SK-MEL-5 (cell line): ENCODE measurements at places on chromosomes 12 and 14. TPM values are rescaled to one million over a fixed set of nuclear protein-coding genes. Genes with fewer than 3 reads are reported as not detected.

Gene BMP4
- total RNA-seq: 2.6 and 2.8 TPM in 2 replicates

Gene TRIP11
- total RNA-seq: 18.8 and 24.1 TPM in 2 replicates

Gene LDHB
- 1,885 and 2,159 TPM in 2 replicates for total RNA-seq

Gene PRH2
- 0.26 TPM in 1 of 2 replicates, not detected in the other for total RNA-seq

Gene DAO
- total RNA-seq: not detected in 2 replicates

Gene AEBP2
- 15.5 and 18.9 TPM in 2 replicates for total RNA-seq

Gene ANO4
- 29.5 and 30.6 TPM in 2 replicates for total RNA-seq

Gene AJUBA
- 8.5 and 9.5 TPM in 2 replicates for total RNA-seq

Gene ESPL1
- total RNA-seq: 8.3 and 9.2 TPM in 2 replicates

GRCh38 chr12:45464699-45465098, 248.8 kb downstream of the ANO6 start:
- DNase-seq: peak; percentile 12

- DNase-seq: no peak
Measured at GRCh38 chr12:123474485-123475245, 16.7 kb downstream of the SNRNP35 start.

DNA sequence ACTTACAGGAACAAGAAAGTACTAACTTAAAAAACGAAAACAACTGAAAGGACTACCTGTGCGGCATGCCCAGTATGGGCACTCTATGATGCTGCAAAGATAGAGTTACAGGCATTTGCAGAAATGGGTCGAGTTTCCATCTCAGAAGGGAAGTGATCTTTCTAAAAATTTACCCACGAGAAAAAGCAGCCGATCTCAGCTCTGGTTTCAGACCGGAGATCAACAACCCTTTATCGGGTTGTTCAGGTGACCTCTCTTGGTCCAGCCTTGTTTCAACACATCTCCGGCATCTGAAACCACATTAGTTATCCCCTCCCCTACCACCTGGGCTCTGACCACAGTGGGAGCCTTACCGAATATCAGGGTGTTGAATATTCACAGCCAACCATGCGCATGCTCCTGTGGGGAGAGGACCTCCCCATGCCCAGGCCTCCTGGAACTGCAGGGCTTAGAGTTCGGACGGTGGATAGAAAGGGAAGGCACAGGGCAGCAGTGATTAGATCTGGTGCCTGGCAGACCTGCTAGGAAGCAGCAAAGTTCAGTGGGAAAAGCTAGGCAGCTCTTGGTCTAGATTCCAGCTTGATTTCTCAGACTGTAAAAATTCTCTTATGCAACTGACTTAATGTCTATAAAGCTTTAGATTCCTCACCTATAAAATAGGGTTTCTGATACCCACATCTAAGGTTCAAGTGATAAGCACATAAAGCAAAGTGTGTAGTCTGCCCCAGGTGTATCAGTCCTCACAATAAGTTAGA, 906.0 kb downstream of the VRK1 start:
- DNase-seq: no peak

DNA sequence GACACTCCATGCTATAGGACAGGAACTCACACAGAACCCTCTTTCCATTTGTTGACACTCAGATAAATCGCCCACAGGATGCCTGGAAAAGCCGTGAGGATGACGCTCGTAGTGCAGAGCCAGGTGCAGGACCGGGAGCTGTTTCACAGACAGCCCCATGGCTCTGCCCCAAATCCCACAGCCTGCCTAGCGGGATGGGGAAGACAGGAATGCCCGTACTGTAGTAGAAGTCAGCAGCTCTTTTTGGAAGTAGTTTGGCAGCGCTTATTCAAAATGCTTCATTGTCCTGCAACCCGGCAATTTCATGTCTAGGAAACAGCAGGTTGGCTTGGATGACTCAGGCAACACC, 41.6 kb downstream of the JAG2 start:
- DNase-seq: no peak

DNA sequence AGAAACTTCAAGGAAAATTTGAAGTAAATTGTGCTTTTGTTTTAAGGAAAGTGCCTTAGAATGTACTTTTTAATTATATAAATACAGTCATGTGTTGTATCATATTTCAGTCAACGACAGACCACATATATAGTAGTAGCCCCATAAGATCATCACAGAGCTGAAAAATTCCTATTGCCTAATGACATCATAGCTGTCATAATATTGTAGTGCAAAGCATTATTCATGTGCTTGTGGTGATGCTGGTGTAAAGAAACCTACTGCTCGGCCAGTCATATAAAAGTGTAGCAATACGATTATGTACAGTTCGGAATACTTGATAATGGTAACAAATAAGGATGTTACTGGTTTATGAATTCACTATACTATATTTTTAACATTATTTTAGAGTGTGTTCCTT, 198.9 kb upstream of the SLC16A7 start:
- no peak for DNase-seq

- no peak for DNase-seq
Measured at GRCh38 chr14:50605766-50606165, 45.8 kb downstream of the ATL1 start.

GRCh38 chr12:54045868-54046521, 7.6 kb upstream of the HOXC4 start:
- DNase-seq: no peak

DNA sequence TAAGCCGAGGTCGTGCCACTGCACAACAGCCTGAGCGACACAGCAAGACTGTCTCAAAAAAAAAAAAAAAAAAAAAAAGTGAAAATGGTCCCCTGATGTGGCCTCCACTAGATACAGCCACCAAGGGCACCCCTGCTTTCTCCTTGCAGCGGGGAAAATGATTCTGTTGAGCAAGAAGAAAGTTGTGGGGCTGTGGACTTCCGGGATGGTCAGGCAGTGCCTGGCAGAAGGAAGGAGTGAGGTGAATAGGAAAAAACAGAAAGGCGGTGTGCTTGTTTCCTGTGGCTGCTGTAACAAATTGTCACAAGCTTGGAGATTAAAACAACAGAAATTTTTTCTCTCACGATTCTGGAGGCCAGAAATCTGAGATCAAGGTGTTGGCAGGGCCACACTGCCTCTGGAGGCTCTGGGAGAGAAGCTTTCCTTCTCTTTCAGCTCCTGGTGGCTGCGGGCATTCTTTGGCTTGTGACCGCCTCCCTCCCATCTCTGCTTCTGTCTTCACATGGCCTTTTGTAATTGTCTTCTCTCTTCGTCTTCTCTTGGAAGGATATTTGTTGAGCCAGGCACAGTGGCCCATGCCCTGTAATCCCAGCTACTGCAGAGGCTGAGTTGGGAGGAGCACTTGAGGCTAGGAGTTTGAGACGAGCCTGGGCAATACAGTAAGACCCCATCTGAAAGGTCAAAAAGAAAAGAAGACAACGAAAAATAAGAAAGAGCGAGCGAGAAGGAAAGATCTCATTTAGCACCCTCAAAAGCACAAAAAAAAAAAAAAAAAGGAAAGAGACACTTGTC, 116.6 kb upstream of the MED13L start:
- DNase-seq: no peak

GRCh38 chr12:42144408-42145196, at the start of gene GXYLT1:
TSS of gene GXYLT1 (minus strand) at chr12:42144874. CDS start at chr12:42144646, 228 bp downstream.
- DNase-seq: peak; percentile 94

- no peak for DNase-seq
Measured at GRCh38 chr14:92967346-92967926, 44.5 kb downstream of the CHGA start.

DNA sequence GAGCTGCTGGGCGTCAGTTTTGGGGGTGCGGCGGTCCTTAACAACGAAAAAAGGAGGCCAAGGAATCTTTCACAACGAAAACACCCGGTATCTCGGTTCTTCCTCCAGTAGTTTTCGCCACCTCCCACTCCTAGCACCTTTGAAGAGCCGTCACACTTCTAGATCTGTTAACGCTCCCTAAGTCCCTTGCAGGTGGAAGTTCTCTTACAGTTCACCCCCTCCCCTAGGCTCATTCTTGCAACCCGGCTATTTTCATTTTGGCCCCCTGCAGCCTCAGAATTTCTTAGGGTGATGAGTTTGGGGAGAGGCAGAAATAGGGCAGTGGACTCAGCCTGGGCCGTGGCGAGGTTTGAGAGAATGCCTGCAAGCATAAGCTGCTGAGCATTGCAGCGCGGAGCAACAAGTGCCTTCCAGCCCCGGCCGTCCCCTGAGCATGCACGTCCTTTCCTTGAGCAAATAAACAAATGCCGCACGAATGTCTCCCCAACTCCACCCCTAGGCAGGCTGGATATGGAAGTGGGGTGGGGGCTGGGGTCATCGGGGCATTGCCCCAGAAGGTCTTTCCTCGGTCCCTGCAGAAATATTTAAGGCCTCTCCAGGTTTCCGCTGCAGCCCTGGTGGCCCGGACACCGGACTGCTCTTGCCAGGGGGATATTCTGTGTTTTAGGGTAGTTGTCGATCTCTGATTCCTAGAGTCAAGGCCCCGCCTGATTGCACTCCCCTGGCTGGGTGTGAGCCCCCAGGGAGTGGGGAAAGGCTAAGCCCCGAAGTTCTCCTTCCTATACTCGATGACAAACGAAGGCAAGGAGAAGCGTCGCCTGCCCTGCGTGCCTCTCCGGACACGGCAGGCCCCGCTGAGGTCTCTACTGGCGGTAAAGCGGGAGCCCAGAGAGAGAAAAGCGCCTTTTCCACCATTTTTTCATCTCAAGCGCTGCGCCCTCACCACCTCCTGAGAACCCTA, 1.6 kb downstream of the RFX4 start:
- DNase-seq: no peak

DNA sequence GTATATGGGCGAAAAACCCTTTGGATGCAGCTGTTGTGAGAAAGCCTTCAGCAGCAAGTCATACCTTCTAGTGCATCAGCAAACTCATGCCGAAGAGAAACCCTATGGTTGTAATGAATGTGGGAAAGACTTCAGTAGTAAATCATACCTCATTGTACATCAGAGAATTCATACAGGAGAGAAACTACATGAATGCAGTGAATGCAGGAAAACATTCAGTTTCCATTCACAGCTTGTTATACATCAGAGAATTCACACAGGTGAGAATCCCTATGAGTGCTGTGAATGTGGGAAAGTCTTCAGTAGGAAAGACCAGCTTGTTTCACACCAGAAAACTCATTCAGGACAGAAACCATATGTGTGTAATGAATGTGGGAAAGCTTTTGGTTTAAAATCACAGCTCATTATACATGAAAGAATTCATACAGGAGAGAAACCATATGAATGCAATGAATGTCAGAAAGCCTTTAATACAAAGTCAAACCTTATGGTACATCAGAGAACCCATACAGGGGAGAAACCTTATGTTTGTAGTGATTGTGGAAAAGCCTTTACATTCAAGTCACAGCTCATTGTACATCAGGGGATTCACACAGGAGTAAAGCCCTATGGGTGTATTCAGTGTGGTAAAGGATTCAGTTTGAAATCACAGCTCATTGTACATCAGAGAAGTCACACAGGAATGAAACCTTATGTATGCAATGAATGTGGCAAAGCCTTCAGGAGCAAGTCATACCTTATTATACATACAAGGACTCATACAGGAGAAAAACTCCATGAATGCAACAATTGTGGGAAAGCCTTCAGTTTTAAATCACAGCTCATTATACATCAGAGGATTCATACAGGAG, 21.4 kb downstream of the ZNF268 start:
- DNase-seq: no peak

GRCh38 chr12:104288635-104289274, 14.8 kb upstream of the EID3 start:
- peak; percentile 94 for DNase-seq

GRCh38 chr12:124901003-124901402, 13.4 kb downstream of the UBC start:
- no peak for DNase-seq

- DNase-seq: no peak
Measured at GRCh38 chr12:95182868-95183415, 34.3 kb downstream of the FGD6 start.

DNA sequence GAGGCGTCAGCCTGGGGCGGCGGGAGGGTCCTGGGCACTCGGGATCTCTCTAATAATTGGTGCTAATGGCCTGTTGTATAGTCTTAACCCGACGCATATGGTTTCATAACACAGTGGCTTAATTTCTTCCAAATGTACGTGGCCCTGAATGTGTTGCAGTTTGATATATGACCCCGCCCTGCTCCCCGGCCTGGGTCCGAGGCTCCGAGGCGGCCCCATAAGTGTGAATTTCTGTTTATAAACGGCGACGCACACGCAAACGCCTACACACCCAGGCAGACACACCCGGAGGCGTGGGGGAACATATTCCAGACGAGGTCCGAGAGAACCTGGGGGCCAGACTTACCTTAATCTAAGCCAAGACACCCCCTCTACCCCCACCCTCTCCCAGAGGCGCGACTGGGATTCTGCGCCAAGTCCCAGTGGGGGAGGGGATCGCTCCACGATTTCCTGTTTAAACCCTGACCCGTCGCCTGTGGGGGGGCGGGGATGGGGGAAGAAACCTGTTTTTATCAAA, 9.7 kb upstream of the HOXC6 start:
- DNase-seq: peak; percentile 70

GRCh38 chr14:55600784-55601561, 21.0 kb downstream of the KTN1 start:
- DNase-seq: no peak

DNA sequence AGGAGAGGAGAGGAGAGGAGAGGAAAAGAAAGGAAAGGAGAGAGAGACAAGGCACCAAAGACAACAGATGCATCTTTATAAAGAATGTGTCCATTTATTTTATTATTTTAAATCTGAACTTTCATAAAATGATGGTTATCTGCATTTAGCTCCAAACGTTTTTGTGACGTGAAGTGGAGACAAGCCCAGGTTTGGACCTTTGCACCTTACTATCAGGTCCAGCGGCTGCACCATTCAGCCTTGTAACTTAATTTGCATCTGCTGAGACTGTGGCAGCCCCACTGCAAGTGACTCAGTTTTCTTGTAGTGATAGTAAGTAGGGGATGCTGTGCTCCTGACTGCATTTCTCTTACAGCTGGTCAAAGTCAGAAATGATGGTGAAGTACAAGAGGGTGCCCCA, 130.7 kb downstream of the NTF3 start:
- no peak for DNase-seq

DNA sequence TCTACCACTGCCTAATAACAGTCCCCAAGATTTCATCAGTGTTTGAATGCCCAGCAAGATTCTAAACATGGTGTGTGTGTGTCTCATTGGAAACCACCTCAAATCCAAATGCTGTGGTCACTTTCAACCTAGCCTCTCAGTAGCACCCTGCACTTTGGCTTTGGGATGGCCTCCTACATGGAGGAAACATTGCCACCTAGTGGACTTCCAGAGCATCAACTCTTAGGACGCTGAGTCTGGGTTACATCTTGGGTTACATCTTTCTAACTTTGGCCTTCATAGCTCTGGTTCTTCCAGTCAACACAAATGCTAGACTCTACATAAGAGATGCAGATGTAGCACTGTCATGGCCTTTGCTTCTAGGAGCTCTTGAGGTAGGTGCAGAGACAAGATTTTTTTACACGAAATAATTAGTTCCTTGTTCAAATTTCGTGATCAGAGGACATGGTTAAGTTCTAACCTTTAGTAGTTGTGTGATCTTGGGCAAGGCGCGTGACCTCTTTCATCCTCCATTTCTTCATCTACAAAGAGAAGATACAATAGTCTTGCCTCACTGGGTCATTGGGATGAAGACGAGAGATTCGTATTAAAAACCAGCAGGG, 113.5 kb upstream of the VASH1 start:
- peak; percentile 76 for DNase-seq
